ENCODE measurements at places on chromosomes 1 and 21.

DNA sequence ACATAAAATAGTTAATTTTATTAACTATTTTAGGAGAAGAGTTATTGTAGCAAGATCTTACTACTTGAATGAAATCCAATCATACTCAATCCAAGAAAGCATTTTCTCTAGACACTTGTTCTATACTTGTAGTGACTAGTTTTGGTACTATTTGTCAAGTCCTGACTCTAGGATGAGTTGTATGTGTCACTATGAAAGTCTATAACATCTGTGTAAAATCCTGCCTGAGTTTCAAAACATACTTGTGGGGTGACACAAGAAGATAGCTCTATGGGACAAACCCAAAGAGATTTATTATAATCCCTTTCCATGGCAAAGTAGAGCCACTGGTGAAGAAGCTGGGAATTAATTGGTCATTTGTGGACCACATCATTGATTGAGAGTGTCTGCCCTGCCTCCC, 1042.2 kb upstream of the ADGRL4 start:
- no peak for DNase-seq

DNA sequence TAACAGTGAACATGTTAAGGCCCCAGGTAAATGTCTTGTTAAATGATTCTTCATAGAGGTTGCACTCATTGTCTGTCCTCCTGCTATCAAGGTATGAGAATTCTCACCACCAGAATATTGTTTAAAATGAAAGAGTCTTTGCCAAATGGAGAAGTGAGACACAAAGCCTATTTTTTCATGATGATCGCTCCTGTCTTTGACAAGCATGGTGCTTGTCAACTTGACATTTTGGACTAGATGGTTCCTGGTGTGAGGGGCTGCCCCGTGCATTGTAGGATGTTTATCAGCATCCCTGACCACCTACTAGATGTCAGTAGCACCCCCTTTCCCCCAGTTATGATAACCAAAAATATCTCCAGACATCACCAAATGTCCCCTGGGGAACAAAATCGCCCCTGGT, 65.6 kb downstream of the MDM4 start:
- DNase-seq: no peak

GRCh38 chr1:97212671-97213070, 491.1 kb downstream of the PTBP2 start:
- DNase-seq: no peak

DNA sequence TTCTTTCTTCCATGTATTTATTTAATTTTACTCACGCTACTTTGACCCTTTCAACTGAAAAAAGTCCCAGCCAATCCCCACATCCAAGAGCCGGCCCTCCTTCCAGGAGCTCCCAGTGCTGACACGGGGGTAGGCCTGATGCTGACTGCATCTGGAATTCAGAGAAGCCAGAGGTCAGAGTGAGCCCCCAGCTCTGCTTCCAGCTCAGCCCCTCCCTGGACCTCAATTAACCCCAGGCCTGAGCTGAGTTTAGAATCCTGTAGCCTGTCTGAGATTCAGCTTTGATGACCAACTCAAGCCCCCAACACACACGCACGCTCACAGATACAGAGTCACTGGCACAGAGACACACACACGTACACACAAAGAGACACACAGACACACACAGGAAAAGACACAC, 247.9 kb downstream of the NPHP4 start:
- no peak for DNase-seq

DNA sequence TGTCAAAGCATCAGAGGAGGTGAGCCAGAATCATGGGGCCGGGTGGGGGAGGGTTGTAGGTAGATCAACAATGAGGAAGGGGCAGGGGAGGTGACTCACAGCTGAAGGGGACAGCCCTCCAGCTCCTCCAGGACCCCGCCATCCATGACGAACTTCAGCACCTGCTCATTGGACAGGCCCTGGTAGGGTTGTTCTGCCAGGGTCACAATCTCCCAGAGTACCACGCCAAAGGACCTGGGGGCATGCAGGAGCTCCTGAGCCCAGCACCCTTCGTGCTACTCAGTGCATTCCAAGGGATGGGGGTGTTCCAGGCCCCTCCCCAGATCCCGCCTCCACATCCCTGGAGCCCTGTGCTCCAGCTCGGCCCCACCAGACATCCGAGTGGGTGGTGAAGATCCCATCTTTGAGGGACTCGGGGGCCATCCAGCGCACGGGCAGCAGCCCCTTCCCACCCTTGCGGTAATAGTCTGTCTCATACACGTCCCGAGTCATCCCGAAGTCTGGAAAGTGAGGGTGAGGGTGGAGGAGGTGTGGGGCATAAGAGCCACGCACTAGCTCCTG, 17.5 kb downstream of the INSRR start:
- DNase-seq: no peak

GRCh38 chr1:6612641-6613360, 730 bp upstream of the PHF13 start:
- DNase-seq: peak; percentile 46

DNA sequence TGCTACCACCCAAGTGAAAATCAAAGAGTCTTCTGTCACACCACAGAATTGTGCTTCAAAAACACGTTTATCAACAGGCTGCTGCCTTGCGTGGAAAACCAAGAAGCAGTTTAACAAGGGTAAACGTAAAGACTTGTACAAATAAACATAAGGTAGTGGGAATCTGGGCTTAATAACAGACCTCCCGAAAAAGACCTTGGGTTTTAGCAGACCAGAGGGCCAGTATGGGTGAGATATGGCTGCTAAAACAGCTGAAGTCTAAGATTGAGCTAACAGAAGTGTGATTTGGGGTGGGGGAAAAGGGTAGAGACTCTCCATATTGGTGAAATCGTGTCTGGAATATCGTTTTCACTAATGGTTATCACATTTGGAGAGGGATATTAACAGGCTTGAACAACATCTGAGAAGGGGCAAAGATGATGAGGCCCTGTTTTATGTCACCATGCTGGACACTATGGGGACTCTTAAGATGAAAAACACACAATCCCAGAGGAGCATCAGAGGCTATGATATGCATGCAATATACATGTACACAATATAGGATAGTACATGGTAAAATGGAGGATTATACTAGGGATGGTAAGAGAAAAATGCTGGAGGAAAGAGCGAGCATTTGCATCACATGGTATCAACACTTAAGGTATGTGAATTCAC, 1.4 kb downstream of the MOV10 start:
- DNase-seq: no peak

- DNase-seq: no peak
These were observed 53.9 kb downstream of the DMRTB1 start for GRCh38 chr1:53512807-53513755.

GRCh38 chr1:20440785-20441200, 45.2 kb downstream of the CAMK2N1 start:
- no peak for DNase-seq

GRCh38 chr1:26530895-26531598, 1.5 kb downstream of the RPS6KA1 start:
- DNase-seq: no peak

DNA sequence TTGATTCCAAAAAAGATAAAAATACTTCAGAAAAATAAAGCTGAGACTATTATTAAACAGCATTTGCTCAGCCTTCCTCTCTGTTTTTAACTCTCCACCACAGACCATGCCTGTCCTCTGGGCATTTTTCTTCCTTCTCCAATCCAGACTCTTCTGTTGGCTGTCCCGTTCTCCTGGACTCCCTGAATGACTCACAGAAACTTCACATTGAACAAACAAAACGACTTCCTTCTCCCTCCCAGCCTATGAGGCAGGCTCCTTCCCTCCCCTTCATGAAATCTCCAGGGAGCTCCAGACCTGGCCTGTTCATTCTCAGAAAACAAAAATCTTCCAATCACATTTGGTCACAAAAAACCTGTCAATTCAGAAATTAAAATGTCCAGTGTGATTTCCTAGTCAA, 421.3 kb downstream of the NPHP4 start:
- DNase-seq: no peak

DNA sequence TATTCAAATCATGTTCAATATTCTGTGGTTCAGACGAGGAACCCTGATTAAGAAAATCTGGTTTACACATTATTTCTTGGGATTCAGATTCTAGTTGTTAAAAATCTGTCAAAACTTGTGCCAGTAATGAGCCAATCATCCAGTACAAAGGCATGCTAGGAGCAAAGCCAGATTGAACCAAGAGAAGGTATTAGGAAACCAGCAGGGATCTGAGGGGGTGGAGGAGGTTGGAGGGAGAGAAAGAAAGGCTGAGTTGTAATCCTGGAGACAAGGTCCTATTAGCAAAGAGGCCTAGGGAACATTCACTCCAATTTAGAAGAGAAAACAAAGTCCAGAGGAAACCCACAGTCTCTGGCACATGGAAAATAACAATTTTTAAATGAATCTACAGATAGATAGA, 352.9 kb downstream of the LTN1 start:
- no peak for DNase-seq

GRCh38 chr1:23673086-23673813, 18.4 kb upstream of the RPL11 start:
- DNase-seq: no peak

DNA sequence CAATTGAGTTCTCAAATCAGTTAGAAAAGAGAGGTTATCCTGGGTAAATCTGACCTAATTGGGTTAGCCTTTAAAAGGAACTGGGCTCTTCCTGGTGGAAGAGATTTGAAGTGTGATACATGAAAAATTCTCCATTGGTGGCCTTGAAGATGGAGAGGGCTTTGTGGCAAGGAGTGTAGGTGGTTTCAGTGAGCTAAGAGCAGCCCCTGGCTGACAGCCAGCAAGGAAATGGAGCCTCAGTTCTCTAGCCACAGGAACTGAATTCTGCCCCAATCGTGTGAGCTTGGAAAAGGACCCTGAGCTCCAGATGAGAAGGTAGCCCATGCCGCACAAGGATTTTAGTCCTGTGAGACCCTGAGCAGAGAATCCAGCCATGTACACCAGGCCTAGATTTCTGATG, 12.7 kb upstream of the HYI start:
- no peak for DNase-seq

DNA sequence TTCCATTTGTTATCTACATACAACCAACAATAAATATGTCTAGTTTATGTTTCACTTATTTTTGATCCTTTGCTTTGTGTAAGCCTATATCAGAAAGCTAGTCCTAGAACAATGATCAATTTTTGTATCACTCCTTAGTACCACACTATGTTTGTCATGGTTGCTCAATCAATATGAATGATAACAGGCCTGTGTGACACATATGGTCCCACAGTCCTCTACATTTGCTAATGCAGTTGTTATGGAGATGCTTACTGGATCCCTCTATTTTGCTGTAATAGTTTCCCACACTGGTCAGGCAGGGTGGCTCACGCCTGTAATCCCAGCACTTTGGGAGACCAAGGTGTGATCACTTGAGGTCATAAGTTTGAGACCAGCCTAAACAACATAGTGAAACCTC, 59.1 kb downstream of the ERO1B start:
- DNase-seq: no peak

- DNase-seq: no peak
These were observed 3.9 kb downstream of the JAK1 start for GRCh38 chr1:64962441-64962840.

DNA sequence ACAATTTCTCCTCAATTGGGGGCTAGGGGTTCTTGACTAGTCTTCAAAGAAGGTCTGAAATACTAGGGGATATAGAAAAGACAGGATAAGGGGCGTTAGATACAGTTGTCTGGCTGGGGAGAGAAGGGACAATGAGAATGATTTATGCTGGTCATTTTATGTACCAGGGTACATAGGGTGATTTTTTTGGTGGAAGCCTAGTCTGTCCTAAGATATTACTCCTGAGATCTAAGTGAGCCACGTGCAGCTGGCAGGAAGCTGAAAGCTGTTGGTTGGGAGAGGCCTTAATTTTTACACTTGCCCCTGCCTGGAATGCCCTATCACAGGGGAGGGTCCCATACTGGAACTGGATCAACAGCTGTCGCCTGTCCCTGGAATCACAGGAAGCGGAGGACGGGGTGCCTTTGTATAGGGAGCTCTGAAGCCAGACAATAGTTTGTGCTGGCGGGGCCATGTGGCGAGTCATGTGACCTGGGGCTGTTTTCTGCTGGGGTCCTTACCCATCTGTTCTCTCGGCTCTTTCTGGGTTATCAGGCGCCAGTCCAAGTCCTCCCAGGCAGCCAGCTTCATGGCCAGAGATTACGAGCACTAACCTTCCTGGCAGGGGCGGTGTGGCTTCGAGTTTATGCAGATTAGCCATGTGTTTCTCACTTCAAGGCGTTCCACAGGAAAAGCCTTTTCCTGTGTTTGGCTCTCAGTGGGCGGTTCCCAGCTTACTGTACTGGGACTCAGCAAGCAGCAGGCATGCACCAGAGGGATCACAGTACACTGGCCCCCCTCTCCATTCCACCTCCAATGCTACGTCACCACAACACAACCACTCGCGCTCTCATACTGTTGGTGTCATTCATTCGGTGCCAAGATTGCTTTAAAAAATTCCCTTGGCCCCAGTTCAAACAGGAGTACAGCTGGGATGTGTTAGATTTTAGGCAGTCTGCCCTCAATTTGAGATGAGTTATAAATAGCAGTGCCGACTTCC, 27.5 kb downstream of the ARID1A start:
- peak; percentile 83 for DNase-seq

GRCh38 chr21:46055863-46056281, 42.0 kb upstream of the COL6A2 start:
- no peak for DNase-seq

DNA sequence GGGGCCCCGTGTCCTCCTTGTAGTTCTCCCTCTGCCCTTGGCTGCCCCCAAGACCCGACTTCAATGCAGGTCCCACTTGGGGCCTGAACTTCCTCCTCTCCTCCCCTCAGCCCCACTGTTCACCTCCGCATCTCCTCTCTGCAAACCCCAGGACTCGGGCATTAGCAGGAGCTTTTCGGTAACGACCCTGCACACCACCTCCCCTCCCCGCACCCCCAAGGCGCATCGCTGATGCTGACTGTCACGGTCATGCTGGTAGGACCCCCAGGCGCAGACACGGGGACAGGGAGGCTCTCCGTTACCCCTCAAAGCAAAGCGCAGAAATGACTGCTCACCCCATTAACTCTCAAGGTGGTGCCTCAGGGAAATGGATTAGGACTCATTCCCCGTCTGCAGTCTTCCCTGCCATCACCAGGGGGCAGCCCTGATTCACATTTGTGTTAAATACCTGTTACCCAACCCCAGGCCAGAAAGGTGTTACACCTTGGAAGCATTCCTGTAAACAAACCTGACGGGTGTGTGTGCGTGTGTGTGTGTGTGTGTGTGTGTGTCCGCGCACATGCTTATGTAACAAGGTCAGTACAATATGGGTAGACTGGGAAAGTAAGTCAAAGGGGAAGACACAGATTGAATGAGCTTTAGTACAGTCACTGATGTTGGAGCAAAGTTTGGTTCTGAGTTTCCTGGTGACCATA, 6.4 kb upstream of the GUCA2B start:
- no peak for DNase-seq

DNA sequence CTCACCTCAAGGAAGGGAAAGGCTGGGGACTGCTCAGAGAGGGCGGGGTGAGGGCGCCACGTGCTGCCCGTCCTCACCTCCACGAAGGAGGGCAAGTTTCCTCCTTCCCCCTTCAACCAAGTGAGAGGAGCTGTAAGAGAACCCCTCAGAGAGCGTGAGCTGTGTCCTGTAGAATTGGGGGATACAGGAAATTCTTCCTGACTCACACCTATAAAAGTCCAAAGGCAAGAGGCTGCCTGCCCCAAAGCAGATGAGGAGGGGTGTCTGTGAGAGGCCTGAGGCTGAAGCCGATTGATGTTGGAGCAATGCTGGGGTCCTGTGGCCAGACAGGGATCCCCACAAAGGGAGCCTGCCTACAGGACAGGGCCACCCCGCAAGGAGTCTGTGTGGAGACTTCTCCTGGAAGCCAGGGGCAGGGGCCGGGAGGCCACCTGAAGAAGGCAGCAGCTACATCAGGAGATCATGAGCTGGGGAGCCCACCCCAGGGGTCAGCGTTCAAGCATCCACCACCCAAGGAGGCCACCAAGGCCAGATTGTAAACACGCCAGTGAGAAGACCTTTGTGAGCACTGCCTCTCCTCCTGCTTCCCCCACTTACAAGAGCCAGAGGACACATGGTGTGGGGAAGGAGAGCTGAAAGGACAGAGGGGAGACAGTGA, 27.7 kb downstream of the S100A6 start:
- DNase-seq: no peak
